Left lung (tissue), 14 donors: ENCODE measurements at places on chromosomes 4 and X. TPM values are rescaled to one million over a fixed set of nuclear protein-coding genes. Genes with fewer than 3 reads are reported as not detected.

The ZNF630 gene
- total RNA-seq = 4.3 TPM

The RHOXF1 gene
- total RNA-seq = not detected

The OTUD6A gene
- not detected for total RNA-seq

The GABRB1 gene
- not detected for total RNA-seq

The RELL1 gene
- 35.6 TPM for total RNA-seq

The SPANXA2 gene
- total RNA-seq = not detected

The TRIM61 gene
- total RNA-seq = 1.5 TPM

The SYP gene
- total RNA-seq = 3.0 TPM

The HSD17B10 gene
- total RNA-seq = 81.0 TPM

- DNase-seq = no peak
Observed at GRCh38 chrX:131741103-131741581, 197.3 kb downstream of the OR13H1 start.

DNA sequence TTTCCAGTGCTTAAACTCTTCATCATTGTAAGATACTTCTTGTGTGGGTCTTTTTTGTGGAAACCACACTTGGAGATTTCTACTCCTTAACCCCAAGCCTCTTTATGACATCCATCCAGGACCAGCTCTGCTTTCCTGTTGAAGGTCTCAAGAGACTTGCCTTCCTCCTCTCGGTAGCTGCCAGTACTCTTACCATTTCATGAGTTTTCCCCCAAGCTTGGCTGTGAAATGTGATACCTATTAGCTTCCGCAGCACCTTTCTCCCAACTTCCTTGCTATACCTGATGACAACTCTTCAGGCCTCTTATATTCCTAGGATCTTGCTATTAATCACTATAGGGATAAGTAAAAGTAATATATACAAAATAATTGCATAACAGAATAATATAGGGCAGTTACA, 1.9 kb upstream of the DCK start:
- DNase-seq = no peak

DNA sequence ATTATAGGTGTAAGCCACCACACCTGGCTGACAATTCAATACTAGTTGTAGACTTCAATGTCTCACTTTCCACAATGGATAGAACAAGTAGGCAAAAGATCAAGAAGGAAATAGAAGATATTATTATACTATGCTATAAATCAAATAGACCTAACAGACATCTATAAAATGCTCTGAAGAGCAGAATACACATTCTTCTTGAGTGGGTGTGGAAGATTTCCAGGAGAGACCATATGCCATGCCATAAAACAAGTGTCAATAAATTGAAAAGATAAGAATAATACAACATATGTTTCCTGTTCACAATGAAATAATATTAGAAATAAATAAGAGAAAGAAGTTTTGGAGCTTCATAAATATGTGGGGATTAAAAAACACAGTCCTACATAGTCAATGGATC, 179.3 kb upstream of the AMOT start:
- no peak for DNase-seq

- DNase-seq = no peak
Observed at GRCh38 chr4:39609454-39609931, 29.2 kb downstream of the SMIM14 start.

- no peak for DNase-seq
Observed at GRCh38 chrX:30864383-30864785, 24.7 kb downstream of the TAB3 start.

DNA sequence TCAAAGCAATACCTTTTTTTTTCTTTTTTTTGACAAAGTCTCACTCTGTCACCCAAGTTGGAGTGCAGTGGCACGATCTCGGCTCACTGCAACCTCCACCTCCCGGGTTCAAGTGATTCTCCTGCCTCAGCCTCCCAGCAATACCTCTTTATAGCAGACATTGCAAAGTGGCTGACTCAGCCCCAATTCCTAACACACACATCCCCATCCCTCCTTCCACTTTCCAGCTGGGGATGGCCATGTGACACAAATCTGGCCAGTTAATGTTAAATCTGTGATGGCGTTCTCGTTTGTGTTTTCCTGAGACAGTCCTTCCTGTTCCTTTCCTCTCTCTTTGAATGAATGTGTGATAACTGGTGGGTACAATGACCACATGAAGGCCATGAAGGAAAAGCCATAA, 276.2 kb upstream of the KLF3 start:
- no peak for DNase-seq

- DNase-seq = no peak
Observed at GRCh38 chr4:184400375-184400870, 73.9 kb downstream of the IRF2 start.
